ENCODE measurements at places on chromosomes 1 and 21. TPM values are rescaled to one million over a fixed set of nuclear protein-coding genes. Genes with fewer than 3 reads are reported as not detected.

TMOD4 gene
- total RNA-seq, result not detected

CCDC190 gene
- total RNA-seq, result 0.11 TPM

PGBD2 gene
- total RNA-seq, result 7.2 TPM

HPDL gene
- total RNA-seq, result 3.0 TPM

TMEM82 gene
- not detected for total RNA-seq

Data from uterine smooth muscle cell (primary cell).